ENCODE measurements at places on chromosomes 16 and 17.

DNA sequence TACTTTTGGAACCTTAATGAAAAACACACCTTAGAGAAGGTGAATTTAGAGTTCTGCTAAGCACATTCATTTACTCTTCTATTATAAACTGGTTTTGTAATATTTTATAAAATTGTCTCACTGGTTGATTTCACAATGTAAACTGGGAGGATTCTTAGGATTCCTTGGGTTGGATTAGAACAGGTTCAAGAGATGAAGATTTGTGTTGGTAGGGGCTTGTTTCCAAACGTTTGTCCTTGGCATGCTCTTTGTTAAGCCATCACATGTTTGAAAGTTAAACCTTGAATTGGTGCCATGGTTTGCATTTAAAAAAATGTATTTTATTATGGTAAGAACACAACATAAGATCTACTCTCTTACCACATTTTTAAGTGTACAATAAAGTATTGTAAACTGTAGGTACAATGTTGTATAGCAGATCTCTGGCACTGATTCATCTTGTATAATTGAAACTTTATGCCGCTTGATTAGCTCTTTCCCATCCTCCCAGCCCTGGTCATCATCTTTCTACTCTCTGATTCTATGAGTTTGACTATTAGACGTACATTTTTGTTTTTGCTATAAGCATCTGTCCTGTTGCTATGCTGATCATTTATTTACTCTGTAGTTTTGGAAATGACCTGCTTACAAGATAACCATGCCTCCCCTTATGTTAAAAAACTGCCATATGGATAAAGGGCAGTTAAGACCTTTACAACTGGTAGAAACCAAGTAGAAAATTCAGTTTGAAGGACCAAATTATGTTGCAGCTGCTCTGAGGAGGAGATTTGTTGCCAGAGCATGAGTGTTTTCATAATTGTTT is 9.6 kb downstream of the FTO start:
- no peak for DNase-seq

GRCh38 chr16:55561319-55561848 is 5.1 kb upstream of the CAPNS2 start:
- no peak for DNase-seq

- no peak for DNase-seq
Measured at GRCh38 chr17:45775148-45775547, 9.0 kb upstream of the CRHR1 start.

DNA sequence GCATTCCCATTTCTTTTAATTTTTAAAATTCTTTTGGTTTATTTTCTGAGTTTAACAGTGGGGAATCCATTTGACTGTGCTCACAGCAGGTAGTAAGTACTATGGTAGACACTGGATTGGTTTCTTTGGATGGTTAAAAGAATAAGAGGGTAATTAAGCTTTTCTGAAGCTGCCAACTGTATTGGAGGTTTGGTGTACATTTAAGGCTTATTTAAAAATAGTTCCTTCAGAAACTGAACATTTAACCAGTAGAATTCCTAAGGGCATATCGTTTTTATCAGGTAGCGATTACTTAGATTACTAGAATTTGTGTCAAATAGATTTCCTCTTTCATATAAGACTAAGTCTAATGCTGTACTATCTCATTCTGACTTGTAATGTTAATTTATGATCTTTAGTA is 162.4 kb downstream of the PPM1E start:
- no peak for DNase-seq

- DNase-seq, result peak; percentile 76
Measured at GRCh38 chr16:59527206-59527997, 793.3 kb upstream of the GOT2 start.

- peak; percentile 78 for DNase-seq
Measured at GRCh38 chr17:51000835-51001638, 119.6 kb downstream of the SPAG9 start.

Data from A549 (cell line).